ENCODE measurements at places on chromosomes 4 and X.

- DNase-seq, result no peak
These were observed 12.5 kb downstream of the MORC4 start for GRCh38 chrX:106987488-106987887.

DNA sequence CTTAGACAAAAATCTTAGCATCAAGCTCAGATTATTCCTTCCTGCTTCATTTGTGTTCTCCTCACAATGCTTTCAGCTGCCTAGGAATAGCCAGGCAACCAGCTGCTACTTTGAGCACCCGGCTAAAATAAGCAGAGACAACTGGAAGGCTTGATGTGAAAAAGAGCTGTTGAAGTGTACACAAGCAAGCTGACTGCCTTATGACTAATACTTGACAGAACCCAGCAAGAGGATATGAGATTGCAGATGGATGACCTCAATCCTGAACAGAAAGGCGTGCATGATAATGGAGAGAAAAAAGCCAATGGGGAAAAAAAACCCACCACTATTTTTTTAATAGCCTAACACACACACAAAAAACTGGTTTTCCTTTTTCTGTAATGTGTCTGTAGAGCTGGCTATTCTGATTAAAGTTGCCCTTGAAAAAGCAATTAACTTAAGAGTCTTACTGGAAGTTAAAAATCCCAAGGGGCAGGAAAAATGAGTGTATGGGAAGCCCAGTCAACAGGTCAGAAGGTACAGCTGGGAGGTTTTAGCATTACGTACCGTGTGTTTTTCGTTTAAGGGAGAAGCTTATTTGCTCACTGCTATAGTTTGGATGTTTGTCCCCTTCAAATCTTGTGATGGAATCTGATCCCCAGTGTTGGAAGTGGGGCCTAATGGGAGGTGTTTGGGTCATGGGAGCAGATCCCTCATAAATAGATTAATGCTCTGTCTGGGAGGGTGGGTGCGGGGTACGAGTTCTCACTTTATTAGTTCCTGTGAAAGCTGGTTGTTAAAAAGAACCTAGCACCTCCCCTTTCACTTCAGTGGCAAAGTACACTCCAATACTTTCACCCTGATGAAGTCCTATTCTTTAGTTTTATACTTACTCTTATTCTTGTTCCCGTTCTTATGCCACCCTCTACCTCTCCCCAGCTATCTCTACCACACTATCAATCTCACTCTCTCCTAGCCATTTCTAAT is 37.1 kb upstream of the HERC6 start:
- DNase-seq, result no peak

- peak; percentile 88 for DNase-seq
These were observed 89.7 kb downstream of the TMEM131L start for GRCh38 chr4:153555730-153556434.

- DNase-seq, result no peak
These were observed 6.9 kb downstream of the GUCY1A1 start for GRCh38 chr4:155673453-155673979.

GRCh38 chr4:140556372-140557085 is 12.2 kb downstream of the UCP1 start:
- DNase-seq, result no peak

- DNase-seq, result no peak
These were observed 587.5 kb upstream of the LCORL start for GRCh38 chr4:18608908-18609533.

DNA sequence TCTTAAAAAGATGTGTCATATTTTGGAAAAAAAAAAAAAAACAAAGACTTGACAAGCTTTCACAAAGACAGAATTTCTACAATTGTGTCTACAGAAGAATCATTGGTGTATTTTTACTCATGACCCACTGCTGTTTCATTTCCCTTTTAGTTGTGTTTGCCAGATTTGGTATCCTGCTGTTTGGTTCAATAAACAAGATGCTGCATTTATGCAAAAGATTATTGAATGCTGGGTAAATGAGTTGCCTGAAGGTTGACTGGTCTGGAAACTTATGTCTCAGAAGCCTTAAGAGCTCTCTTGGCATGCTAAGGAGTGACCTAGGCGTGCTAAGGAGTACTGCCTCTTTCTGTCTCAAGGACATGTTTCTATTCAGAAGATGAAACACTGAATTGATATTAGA is 64.9 kb upstream of the NPY2R start:
- no peak for DNase-seq

DNA sequence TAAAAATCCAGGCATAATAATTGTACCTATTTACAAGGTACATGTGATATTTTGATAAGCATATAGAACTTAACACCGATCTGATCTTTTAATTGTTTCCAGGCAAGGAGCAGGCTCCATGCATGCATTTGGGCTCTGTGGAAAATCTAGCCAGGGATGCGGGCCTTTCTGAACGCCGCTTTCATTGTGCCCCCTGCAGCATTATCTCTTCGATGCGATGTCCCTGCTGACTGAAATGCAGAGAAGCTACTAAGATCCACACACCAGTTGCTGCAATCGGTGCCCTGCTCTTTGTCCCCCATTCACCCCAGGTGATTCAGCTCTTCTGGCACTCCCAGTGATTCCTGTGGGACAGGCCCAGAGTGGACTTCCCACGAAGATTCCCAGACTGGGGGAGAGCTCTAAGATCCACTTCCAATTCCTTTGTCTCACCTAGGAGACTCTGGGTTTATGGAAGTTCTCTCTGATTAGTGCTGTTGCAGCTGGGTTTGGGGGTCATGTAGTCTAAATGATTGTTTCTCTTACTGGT is 254.3 kb upstream of the AGA start:
- no peak for DNase-seq

GRCh38 chr4:102871772-102872171 is 3.0 kb downstream of the CISD2 start:
- DNase-seq, result no peak

GRCh38 chr4:187565416-187565815 is 430.2 kb upstream of the ZFP42 start:
- no peak for DNase-seq

DNA sequence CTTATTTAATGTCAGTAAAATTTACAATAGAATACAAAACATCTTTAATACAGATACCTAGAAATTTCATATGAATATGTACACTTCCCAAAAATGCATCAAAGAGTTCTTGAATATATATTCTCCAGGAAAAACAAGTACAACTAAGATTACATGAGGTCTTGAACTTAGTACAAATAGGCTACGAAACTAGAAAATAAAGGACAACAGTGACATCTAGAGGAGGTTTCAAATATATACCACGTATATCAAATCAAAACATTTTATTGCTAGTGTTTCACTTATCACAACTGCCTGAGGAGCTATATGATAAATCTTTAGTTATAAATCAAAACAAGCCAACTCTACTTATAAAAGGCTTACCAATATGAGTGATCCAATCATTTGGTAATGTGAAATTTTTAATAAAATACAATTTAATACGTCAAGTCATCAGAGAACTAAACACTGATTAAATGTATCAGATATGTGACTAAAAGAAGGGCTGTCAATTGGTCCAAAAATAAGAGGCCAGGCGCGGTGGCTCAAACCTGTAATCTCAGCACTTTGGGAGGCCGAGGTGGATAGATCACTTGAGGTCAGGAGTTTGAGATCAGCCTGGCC is 36.6 kb downstream of the ANAPC10 start:
- DNase-seq, result no peak

Measured in coronary artery (tissue), 2 donors.